ENCODE measurements at places on chromosomes 4 and X. TPM values are rescaled to one million over a fixed set of nuclear protein-coding genes. Genes with fewer than 3 reads are reported as not detected.

The SPATA18 gene
- not detected for total RNA-seq

The PNMA6F gene
- total RNA-seq: not detected

The GLRA3 gene
- total RNA-seq: not detected

The IL15 gene
- total RNA-seq: 0.47 TPM

The MTNR1A gene
- total RNA-seq: not detected

The PAGE4 gene
- not detected for total RNA-seq

The CCKAR gene
- not detected for total RNA-seq

The CCDC120 gene
- 3.3 TPM for total RNA-seq

The IL21 gene
- total RNA-seq: 109 TPM

The SH3D19 gene
- 0.56 TPM for total RNA-seq

- DNase-seq: no peak
These were observed 39.8 kb downstream of the HAND2 start for GRCh38 chr4:173490256-173490655.

DNA sequence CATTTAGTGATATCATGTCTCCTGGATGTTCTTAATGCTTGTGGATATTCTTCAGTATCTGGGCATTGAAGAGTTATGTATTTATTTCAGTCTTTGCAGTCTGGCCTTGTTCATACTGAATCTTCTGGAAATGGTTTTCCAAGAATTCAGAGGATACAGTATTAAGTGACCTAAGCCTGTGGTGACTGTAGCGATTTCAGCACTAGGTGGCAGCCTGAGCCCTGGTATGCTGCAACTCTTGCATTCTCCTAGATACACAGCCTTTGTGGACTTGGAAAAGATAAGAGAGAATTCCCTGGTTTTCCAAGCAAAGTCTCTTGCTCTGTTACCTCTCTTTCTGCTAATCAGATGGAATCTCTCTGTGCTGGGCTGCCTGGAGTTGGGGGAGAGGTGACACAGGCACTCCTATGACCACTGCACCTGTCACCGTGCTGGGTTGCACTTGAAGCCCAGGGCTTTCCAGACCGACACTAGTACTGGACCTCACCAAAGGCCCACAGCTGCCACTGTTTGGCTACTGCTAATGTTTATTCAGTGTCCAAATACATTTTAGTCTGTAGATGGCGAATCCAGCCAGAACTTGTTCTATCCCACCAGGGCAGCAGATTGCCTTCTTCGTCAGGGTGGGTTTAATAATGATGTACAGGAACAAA, 19.3 kb upstream of the SPIN2A start:
- no peak for DNase-seq

DNA sequence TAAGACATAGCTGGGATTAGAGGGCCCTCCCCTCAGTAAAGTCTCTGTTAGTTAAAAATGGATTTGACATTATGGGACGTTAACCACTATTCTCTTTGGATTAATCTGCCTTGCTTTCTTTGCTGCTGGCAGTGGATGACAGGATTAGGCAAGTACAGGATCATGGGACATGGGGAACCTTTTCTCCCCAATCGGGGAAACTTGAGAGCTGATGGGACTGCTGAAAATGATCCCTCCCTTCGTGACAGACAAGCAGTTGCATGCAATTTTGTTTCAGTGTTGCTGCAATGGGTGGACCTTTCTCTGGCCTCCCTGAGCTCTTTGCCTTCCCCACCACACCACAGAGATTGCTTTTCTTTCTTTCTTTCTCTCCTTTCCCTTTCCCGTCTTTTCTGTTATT, 120.2 kb upstream of the BANK1 start:
- no peak for DNase-seq

DNA sequence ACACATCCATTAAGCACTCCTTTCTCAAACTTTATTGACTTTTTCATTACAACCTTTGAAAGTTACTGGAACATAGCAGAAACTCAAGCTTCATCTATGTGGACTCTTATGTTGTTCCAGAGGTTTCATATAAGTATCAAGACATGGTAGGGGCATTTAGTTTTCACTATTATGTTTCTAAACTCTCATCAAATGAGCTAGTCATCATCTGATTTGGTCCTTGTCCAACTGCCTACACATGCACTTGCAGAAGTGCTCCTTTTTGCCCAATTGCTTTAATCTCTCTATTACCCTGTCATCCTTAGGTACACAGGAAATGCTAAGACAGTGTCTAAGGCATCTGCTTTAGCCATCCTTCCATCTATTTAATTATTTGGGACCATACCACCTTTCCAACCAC, 42.2 kb upstream of the EPGN start:
- DNase-seq: no peak

- no peak for DNase-seq
These were observed 9.4 kb downstream of the FNIP2 start for GRCh38 chr4:158778156-158778711.

- DNase-seq: no peak
These were observed 691 bp downstream of the MAGED1 start for GRCh38 chrX:51893931-51894696.

DNA sequence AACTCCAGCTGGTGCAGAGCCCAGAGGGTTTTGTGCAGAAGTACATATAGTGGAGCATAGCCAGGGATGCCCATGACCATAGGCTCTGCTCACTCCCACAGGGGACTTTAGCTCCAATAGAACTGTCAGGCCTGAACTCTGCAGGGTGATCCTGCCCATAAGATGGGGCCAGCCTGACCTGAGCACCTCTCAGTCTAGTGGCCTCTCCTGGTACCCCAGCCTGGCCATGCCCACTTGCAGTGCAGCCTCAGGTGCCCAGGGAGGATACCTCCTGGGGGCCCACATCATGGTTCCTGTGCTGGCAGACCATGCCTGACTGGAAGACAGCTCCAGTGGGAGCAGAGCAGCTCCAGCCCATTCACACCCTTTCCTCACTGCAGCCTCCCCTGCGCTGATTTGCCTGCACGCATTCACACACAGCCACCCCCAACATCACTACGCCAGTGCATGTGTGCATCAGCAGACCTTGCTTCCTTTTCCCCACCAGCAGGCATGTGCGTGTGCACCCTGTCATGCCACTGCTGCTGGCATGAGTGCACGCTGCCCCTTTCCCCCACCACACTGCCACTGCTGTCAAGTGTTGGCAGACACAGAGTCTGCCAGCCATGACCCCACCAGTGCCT, 53.0 kb upstream of the MMAA start:
- DNase-seq: no peak

GRCh38 chrX:21989384-21989783, 42.7 kb upstream of the PHEX start:
- no peak for DNase-seq

GRCh38 chr4:114103908-114104307, 124.5 kb upstream of the ARSJ start:
- no peak for DNase-seq

GRCh38 chrX:47610511-47610910, 9.1 kb downstream of the SYN1 start:
- DNase-seq: no peak

DNA sequence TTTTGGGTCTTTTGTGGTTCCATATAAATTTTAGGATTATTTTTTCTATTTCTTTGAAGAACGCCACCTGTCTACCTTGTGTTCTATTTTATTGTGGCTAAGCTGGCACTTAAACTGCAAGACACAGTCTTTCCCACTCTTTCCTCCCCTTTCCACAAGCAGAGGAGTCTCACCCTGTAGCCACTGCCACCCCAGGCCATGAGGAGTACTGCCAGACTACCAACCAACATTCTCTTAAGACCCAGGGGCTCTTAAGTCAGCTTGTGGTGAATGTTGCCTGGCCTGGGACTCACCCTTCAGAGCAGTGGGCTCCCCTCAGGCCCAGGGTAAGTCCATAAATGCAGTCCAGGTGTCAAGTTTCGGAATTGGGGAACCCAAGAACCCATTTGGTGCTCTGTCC, 58.0 kb upstream of the FMR1 start:
- no peak for DNase-seq

DNA sequence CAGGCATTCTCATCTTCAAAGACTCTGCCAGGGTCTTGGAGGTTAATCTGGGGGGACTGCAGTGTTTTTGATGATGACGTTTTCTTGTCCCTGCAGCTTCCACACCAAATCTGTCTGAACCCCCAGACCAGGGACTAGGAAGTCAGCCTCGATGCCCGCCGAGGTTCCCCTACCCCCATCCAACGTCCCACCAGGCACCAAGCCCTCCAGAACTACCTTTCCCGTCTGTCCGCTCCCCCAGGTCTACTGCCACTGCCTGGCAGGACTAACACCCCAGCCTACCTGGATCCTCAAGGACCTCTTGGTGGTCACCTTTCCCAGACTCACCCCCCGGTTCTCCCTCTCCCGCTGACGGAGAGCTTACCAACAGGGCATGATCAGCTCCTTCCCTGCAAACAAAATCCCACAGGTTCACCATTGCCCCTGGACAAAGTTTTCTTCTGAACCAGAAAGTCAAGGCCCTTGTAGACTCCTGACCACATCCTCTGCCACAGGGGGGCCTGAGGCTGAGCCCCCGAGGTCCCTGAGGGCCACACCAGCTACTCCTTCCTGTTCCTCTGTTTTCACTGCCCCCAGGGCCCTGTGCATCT, 40.9 kb downstream of the HMX1 start:
- no peak for DNase-seq

DNA sequence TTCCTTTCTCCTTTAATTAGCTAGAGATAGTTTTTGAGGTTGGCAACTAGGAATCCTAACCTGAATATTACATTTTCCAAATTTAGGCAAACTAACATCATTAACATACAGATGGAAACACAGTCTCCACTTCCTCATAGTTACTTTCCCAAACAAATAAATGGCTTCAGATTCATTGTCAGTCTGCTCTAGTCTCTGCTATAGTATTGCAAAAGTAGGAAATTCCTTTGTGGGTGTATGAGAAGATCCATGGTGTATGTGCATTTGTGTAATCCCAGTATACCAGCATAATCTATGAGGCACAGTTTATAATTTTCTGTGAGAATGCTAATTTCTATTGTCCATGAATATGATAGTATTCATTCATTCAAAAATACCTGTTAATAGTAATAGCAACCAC, 3.0 kb upstream of the NDP start:
- no peak for DNase-seq

DNA sequence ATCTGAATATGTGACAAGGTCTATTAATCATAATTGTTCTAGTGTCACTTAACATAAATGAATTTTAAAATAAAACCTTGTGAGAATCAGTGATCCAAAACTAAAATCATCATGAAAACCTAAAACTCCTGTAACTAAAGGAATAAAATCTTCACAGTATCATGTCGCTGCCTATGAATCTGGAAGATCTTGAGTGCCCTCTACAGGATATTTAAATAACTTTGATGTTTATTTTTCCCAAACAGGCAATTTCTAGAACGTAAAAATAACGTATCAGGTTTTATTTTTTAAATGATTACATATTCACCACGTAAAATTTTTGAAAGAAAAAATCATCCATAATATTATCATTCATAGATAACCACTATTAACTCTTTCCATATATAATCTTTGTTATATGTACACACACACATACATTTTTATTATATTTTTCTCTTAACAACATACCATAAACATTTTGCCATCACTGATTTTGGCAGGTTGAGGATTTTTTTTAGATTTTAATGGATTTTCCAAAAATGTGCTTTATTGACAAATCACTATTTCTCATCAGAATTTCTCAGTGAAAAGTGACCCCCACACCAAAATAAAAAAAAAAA, 79.6 kb downstream of the COMMD8 start:
- no peak for DNase-seq

GRCh38 chrX:133999031-133999705, 13.8 kb upstream of the GPC3 start:
- no peak for DNase-seq

GRCh38 chr4:143354990-143355389, 18.3 kb downstream of the GAB1 start:
- DNase-seq: no peak

Measured in activated T-cell treated with anti-CD3 and anti-CD28 coated beads, Interleukin-2, amount 50 U/mL, for 4 hours (primary cell).